ENCODE measurements at places on chromosomes 6 and 20.

DNA sequence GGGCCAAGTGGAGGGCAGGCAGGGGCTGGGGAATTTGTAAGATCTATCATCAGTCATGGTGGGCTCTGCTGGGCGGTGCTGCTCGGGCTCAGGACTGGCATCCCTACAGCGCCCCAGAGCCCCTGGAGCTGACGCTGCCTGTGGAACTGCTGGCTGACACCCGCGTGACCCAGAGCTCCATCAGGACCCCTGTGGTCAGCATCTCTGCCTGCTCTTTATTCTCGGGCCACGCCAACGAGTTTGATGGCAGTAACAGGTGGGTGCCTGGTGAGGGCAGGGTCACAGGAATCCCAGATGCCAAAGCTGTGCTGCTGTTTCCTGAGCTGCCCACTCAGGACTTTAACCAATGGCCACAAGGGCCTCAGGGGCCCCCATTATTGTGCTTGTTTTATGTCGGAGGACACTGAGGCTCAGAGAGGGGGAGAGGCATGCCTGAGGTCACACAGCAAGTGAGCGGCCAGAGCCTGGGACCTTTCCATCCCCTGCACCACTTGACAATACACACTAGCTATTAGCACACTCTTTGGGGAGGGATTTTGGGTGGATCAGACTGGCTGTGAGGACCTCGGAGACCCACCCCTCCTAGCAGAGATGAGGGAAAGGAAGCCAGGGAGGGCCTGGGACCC, 6.3 kb downstream of the BPIFB2 start:
- no peak for DNase-seq

DNA sequence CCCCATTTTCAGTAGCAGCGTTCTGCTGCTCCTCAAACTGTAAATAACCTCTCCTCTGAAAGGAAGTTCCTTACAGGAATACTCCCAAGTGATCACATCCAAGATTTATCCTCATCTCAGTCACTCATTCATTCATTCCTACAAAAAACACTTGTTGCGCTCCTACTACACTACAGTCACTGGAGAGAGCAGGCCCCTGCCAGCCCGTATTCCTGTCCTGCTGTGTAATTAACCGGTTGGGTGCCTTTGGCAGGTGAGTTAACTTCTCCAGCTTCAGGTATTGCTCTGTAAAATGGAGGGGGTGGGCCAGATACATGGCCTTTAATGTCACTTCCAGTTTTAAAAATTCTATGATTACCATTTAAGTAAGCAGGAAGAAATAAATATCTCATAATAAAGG, 15.0 kb upstream of the ZBTB24 start:
- no peak for DNase-seq

GRCh38 chr6:116531675-116532570, 13.6 kb downstream of the TRAPPC3L start:
- DNase-seq: peak; percentile 32

DNA sequence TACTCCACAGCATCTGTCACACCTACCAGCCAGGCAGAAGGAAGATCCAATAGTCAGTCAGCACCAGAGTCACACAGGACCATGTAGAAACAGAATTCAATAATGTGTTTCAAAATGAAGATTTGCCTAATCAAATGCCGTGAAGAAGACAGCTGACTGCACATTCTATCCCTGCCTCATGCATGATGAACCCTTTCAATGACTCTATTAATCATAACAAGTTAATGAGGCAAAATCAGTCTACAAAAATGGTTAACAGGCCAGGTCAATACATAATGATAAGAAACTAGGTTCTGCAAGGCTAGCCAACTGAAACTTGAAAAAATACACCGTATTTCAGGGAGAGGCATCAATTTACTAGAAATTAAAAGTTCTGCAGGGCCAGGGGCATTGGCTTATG, 6.7 kb upstream of the PNRC1 start:
- no peak for DNase-seq

GRCh38 chr6:89536231-89536630, 102.3 kb downstream of the LYRM2 start:
- DNase-seq: no peak
